Activated T-helper 9 cell treated with anti-CD3 and anti-CD28 coated beads, Interleukin-2, amount 50 U/mL, for 16 hours (primary cell): ENCODE measurements at places on chromosomes 2 and 18.

GRCh38 chr2:98615481-98615880 lies 7.1 kb downstream of the UNC50 start:
- DNase-seq, result no peak

DNA sequence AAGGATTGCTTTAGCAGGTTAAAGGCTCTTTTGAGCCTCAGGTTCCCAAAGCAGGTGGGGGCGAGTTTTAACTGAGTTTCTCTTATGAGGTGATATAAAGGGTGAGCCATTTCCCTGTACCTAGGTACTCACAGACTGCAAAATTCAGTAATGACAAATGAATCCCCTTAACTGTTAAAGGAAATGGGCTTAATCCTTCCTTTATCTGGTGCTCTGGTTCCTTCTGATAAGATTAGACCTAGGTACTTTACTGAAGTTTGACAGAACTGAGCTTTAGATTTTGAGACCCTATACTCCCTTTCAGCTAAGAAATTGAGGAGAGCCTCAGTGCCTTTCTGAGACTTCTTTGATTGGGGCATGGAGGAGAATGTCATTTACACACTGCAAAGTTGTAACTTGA lies 42.6 kb downstream of the STK17B start:
- DNase-seq, result no peak

DNA sequence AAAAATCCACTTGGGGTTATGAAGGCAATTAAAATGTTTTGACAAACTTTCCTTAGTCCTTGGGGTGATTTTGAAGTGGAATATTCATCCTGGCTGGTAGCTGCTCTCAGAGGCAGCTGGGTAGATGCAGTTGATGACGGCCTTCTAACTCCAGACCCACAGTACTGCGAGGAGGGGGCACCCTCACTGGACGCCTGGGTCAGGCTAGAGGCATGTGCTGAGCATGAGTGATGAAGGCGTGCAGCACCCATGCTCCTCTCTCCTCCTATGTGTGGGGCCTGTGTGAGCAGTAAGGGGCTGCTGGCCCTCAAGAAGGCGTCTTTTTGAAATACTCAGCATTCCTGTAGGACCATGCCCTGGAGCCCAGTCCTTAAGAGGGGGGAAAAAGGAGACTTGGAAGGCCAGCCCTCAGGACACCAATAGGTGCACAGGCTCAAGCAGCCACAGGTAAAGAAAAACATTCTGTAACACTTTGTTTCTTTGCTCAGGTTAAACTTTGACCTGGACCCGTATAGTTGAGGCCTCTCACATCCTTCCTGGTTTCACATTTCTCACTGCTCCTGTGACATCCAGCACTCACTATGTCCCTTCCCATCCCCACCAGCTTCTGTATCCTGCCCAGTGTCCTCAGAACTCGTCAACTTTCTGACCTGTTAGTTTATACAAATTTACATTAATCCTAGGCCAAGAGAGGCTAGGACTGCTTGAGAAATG lies 64.4 kb downstream of the CD8B2 start:
- no peak for DNase-seq

DNA sequence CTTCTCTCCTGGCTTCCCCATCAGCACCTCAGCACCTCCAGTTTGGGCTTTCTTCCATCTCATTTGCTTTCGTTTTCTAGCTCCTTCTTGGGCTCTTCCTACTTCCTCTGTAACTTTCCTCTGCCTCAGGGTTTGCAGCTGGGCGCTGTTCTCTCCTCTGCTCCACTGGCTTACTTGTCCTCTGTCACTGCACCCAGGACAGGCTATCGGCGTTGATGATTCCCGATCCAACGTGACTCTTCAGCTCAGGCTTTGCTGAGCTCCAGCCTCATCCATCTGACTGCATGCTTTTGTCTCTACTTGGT lies 362.4 kb downstream of the CYRIA start:
- DNase-seq, result no peak

DNA sequence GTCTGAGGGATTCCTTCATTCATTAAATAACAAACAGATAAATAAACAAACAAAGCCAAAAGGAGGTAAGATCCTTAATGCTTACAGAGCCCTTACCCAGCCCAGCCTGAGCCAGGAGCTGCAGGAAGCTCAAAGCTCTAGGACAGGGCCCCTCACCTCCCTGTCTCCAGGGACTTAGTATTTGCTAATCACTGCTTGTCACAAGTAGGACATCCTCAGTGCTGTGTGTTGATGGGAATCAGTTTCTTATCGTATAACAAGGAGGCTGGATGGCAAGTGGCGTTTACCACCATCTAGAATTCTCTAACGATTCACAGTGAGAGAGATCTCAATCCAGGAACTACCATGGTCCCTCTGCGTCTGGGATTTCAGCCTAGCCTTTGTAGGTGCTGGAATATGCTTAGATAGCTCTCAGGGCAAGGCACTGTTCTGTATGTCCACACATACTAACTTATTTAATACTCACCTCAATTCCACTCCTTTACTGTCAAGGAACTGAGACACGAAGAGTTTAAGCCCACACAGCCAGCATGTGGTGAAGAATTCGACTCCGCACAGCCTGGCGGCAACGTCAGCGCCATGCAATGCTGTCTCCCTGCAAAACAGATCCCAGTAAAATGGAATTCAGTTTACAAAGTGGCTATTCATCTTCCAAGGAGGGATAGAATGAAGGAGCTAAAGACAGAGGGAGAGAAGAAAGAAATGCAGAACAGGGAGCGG lies 164.8 kb downstream of the MYCN start:
- DNase-seq, result no peak

DNA sequence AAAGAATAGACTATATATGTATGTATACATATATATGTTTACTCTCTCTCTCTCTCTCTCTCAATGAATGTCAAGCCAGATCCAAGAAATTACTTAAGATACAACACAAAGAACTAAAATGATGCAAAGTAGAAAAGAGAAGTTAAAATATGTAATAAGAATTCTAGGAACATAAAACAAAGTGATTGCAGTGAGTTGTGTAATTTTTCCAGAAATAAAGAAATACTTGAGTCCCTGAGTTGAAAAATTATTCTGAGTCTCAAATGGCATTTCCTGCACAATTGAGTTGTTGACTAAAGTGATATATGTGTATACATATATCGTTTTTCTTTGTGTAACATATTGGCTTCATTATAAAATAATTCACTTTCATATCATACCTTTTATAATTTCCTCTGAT lies 262.4 kb downstream of the INSIG2 start:
- no peak for DNase-seq

- no peak for DNase-seq
These were observed 11.3 kb downstream of the RMP24 start for GRCh38 chr18:35983818-35984217.

DNA sequence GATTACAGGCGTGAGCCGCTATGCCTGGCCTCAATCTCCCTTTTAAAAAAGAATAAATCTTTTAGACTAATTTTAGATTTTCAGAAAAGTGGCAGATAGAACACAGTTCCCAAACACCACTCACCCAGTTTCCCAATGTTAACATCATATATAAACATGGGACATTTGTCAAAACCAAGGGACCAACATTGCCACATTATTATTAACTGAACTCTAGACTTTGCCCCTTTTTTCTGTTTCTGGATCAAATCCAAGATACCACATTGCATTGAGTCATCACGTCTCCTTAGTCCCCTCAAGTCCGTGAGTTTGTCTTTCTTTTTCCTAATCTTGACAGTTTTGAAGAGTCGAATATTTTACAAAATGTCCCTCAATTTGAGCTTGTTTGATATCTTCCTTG lies 2.4 kb downstream of the C2orf42 start:
- DNase-seq, result no peak

- DNase-seq, result no peak
These were observed 130.0 kb downstream of the FMNL2 start for GRCh38 chr2:152464851-152465470.

GRCh38 chr18:79937103-79937860 lies 14.2 kb downstream of the SLC66A2 start:
- no peak for DNase-seq

- DNase-seq, result peak; percentile 97
These were observed at the start of gene COQ10B for GRCh38 chr2:197453123-197453913. Gene COQ10B, plus strand, starts transcription at chr2:197453552. Its CDS starts 9 bp downstream, at chr2:197453561.

GRCh38 chr18:25467226-25467987 lies 115.4 kb upstream of the ZNF521 start:
- no peak for DNase-seq
